ENCODE measurements at places on chromosomes 5 and 9.

GRCh38 chr9:98327249-98327561 lies 71.8 kb upstream of the TBC1D2 start:
- DNase-seq, result no peak

GRCh38 chr5:95837492-95837891 lies 15.0 kb upstream of the GLRX start:
- DNase-seq, result no peak

- DNase-seq, result no peak
Observed at GRCh38 chr9:7988644-7989280, 189.2 kb upstream of the DMAC1 start.

GRCh38 chr5:180114304-180115003 lies 42.9 kb upstream of the RNF130 start:
- DNase-seq, result no peak

DNA sequence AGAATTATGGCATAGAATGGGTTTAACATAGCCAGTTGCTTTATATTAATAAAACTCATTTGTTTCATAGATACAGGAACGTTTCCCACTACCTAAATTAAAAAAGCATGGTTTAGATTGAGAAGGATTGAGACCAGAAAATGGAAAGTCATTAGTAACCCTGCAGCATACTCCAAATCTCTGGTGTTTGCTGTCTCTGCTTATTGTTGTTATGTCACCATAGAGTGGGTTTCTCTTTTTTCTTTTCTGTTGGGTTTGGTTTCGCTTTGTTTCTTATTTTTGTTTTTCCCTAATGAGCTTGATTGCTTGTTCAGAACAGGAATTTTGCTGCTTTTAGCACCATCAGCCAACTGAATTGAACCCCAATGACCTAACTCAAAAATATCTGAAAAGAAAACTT lies 1034.8 kb downstream of the MAT2B start:
- no peak for DNase-seq

- no peak for DNase-seq
Observed at GRCh38 chr5:156949424-156949823, 13.6 kb downstream of the TIMD4 start.

GRCh38 chr5:14339468-14339867 lies 196.3 kb downstream of the TRIO start:
- DNase-seq, result no peak

GRCh38 chr9:110252509-110253139 lies 3.7 kb downstream of the TXN start:
- no peak for DNase-seq

DNA sequence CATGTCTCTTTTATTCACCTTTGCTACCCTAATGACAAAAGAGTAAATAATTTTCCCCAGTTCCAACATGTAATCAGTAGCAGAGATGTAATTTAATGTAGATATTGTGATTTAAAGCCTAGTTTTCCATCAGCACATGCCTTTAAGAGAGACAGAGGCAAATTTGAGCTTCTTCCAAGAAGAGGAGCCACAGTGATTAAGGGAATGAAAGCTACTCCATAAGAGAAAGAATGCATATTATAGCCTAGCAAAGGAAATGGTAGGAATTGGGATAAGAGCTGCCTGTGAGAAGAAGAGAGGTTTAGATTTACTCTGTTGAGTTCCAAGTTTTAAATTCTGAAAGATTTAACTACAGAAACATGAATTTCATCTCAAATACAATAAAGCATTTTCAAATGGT lies 591.0 kb upstream of the DMAC1 start:
- DNase-seq, result no peak

DNA sequence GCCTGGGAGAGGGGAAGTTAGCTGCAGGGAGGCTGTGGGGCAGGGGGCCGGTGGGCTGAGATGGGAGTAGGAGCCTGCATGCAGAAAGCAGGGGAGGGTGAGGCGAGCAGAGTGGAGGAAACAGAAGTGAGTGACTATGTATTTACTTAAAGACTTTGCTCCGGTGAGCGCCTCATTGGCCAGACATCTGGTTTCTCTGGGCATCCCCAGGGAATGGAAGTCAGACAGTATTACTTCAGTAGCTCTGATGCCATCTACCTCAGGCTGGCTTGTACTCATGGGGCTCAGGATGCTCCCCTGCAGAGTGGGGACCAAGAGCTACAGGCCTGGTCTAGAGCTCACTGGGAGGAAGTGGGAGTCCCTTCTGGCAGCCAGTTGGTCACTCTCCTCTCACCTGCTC lies 78.2 kb upstream of the ARAP3 start:
- DNase-seq, result no peak

DNA sequence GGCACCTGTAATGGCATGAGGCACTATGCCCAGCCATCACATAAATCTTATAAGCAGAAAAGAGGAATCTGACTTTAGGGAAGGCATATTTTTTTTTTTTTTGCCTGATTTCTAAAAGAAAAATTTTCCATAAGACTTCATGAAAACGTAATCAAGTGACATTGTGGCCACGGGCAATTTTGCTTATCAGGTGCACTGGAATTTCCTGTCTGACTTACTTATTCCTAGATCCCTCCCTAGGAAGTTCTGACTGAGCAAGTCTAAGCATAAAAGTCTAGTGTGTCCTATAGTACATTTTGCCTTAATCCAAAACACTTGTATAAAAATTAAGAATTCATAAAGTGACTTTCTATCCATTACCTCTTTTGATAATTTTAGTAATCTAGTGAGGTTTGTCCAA lies 12.5 kb downstream of the C5orf46 start:
- no peak for DNase-seq

DNA sequence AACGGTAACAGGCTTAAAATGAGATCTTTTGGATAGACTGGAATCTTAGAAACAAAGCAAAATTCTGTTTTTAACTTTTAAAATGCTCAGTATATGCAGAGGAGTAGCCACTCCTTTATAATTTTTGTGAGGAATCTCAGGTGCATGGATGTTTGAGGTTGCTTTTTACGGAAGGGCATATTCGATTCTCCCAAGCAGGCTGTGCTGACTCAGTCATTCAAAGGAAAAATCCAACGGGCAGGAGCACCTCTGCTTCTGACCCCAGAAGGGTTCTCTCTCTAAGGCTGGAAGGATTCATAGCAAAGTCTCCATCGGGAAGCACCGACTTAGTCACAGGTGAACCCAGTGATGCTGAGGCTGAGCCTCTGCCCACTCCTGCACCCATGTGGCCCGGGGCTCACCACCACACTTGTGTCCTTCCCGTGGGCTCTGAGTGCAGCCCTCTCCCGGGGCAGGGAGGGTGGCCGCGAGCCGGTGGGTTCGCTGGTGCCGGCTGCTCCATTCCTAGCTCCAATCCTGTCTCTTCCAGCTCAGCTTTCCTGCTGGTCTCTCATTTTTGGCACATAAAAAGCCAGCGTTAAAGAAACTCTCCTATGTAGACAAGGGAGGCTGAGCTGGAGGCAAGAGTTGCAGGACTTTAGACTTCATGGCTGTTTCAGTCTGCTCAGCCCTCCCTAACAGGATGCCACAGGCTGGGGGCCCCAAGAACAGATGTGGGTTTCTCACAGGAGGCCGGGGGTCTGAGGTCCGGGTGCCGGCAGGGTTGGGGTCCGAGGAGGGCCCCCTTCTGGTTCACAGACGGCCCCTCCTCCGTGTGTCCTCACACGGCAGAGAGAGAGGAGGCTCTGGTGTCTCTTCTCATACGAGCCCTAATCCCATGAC lies 135.6 kb upstream of the LPCAT1 start:
- no peak for DNase-seq

DNA sequence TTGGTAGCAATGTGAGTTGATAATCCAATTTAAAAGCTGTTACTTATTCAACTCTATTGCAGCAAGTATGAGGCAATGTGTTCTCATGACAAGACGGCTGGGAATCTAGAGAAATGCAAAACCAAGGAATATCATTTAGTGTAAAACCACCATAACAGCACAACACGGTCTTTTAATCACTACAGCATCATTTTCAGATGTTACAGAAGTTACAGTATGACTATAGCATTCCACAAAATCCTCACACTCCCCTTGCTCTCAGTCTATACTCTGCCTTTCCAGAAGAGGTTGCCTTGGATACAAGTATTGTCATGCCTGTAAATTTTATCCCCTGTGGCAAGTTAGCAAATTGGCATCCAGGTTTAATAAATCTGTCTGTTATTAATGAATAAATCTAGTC lies 28.6 kb upstream of the TAS2R1 start:
- no peak for DNase-seq

Data from NCI-H1930 (cell line).